ENCODE measurements at places on chromosomes 1 and 21.

DNA sequence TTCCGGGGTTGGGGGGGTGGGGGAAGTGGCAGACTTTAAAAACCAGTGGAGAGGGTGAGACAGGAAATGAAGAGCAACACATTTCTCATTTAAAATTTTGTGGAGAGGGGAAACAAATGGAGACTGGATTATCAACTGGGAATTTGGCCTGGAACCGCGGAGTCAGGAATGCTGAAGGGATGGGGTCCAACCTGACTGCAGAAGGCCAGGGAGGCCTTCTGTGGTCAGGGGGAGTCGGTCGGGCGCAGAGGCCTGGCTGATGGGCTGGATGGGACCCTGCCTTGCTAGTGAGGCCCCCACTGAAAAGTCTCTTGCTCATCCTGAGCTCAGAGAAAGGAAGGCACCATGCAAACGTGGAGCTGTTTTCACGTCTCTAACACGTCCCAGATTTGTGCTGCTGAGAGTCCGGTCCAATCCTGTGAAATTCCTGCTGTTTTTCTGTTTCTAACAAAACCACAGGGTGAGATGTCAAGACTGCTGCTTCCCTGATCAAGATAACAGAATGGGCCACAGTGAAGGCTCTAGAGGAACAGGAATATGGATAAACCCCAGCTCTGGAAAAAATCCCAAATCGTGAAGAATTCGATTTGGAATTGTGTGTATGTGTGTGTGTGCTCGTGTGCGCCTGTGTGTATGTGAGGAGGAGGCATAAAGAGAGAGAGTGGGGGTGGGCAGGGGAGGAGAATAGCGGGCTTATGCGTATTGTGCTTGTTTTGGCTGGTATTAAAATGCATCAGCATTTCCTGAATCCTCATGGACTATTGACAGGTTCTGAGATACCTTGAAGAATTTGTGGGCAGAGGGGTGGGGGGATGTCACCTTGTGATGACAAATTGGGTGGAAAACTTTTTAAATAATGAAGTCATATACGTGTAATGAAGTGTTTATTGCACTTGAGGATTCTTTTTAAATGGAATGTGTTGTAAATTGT lies 117.4 kb downstream of the NGF start:
- no peak for DNase-seq

GRCh38 chr1:228837817-228838716 lies 102.8 kb downstream of the RHOU start:
- DNase-seq = no peak

DNA sequence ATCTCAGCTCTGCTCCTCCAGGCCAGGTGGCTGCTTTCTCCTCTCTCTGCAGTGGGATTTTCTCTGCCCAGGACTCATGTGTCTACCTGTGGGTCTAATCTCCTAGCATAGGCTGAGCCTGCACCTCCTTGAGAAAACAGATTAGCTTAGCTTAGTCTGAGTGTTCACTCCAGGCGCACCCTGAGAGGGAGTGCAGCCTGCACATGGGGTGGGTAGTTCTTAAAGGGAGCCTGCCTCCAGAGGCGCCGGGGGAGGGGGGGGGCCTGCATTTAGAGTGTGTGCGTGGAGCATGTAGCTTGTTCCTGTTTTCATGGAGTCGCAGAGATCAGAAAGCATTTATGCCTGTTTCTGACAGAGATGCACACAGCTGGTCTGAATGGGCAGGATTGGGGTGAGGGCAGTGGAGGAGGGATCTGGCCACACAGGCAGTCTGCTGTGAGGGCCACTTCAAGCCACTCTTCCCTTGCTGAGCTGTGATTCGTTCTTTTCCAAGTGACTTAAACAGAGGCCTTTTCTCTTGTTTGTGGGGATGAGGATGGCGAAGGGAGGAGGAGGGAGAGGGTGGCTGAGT lies 45.2 kb downstream of the GALNT2 start:
- DNase-seq = peak; percentile 65

DNA sequence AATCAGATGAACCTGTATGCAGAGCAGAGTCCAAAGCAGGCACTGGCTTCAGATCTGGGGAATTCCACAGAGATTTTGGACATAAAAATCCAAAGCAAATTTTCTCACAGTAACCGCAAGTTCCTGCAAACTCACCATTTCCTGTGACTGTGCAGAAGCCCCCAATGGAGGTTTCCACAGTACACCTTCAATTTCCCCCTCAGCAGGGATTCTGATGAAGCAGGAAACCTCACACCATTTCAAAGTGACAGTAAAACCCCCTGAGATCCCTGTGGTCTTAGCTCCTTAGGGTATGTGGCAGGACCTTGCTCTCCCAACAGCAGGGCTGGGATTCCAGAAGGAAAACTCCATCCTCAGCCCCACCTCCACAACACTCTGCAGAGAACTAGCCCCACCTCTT lies 6.0 kb upstream of the TGFBR3 start:
- no peak for DNase-seq

- no peak for DNase-seq
Measured at GRCh38 chr1:30903343-30904034, 5.1 kb downstream of the SDC3 start.
